ENCODE measurements at places on chromosomes 6 and 20.
A peak's percentile ranks its signal among the peaks of the same experiment; 100 is the strongest.

GRCh38 chr20:25580711-25581110 is 4.6 kb downstream of the NINL start:
- DNase-seq = no peak

- DNase-seq = no peak
Measured at GRCh38 chr6:123518441-123519188, 118.1 kb downstream of the TRDN start.

DNA sequence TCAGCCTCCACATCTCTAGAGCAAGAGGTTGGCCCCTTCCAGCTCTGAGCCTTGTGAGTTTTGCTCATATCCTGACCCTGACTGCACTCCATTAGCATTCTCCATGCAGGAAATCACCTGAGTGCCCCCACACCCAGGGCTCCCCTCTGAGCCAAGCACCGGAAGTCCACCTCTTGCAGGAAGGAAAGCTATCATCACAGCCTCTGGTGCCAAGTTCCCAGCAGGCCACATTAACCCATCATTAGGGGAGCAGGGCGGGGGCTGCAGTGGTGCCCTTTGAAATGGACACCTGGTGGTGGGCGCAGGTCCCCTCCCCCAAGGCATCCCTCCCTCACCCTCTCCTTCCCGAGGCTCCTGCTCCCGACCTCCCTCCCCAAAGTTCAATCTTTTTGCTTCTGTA is 16.1 kb downstream of the GRM4 start:
- DNase-seq = no peak

- DNase-seq = peak; percentile 70
Measured at GRCh38 chr6:41732591-41733359, 2.6 kb downstream of the TFEB start.

- DNase-seq = no peak
Measured at GRCh38 chr6:43713643-43714310, 26.2 kb upstream of the MRPS18A start.

DNA sequence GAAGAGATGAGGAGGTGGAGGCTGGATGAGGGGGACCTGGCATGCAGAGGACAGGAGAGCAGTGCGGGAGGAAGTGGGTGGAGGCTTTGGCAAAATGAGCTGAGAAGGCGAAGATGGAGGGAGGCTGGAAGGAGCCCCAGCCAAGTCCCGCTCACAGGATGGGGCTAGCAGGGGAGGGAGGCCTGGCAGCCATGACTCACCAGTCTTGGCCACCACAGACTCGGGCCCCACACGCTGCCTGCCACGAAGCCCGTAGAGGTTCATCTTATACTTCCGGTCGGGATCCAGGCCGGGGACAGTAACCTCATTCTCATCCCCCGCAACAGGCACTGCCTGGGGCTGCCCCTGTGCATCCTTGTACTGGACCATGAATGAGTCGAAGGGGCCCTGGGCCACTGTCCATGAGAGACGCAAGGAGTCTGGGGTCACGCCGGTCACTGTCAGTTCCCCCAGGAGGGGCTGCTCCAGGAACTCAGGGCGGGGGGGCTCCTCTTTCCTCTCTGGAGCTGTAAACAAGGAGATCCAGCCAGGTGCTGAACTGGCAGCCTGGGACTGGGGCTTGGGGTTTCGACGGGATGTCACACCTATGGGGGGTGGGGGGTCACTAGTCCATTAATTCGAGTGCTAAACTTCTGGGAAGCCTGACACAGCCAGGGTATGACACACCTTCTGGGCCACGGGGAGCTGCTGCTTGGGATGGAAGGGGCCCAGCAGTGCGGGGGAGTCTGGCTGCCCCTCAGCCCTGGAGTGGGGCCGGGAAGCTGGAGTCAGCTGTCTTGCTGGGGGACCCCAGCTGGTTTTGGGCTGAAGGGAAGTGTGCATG is 27.8 kb downstream of the TNXB start:
- no peak for DNase-seq

- no peak for DNase-seq
Measured at GRCh38 chr6:109714611-109715010, 23.5 kb downstream of the FIG4 start.

GRCh38 chr6:5995658-5995948 is 11.1 kb downstream of the NRN1 start:
- DNase-seq = no peak

DNA sequence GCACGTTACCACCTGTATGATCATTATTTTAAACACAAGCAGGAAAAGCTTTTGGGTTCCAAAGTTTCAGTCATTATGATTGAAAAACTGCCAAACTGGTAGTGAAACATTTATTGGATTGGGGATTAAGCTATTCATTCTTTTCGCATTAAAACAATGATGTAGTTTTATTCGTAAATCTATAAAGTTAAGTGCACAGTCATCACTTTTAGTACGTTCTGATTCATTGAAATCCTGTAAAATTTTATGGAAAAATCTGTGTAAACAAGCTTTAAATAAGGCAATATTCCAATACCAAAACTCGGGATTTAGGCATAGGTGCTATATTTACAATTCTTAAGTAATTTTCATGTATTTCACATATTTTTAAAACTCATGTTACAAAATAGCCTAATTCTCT is 379.9 kb downstream of the PLCB1 start:
- DNase-seq = no peak

- DNase-seq = no peak
Measured at GRCh38 chr6:105619971-105620741, 217.3 kb upstream of the PREP start.

DNA sequence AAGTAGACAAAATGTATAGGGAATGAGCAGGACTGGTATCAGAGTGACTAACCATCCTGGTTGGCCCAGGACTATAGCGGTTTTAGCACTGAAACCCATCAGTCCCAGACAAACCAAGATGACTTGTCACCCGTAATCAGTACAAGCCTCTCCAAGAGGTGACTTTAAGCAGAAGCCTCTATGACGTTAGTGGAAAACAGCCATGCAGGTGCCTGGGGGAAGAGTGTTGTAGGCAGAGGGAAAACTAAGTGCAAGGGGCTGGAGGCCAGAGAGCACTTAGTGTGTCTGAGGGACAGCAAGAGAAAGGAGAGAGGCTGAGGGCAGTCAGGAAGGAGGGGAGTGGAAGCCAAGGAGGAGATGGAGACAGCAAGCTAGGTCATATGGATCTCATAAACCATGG is 2.1 kb downstream of the SGK2 start:
- no peak for DNase-seq

GRCh38 chr6:15483060-15483459 is 179.8 kb downstream of the DTNBP1 start:
- no peak for DNase-seq

DNA sequence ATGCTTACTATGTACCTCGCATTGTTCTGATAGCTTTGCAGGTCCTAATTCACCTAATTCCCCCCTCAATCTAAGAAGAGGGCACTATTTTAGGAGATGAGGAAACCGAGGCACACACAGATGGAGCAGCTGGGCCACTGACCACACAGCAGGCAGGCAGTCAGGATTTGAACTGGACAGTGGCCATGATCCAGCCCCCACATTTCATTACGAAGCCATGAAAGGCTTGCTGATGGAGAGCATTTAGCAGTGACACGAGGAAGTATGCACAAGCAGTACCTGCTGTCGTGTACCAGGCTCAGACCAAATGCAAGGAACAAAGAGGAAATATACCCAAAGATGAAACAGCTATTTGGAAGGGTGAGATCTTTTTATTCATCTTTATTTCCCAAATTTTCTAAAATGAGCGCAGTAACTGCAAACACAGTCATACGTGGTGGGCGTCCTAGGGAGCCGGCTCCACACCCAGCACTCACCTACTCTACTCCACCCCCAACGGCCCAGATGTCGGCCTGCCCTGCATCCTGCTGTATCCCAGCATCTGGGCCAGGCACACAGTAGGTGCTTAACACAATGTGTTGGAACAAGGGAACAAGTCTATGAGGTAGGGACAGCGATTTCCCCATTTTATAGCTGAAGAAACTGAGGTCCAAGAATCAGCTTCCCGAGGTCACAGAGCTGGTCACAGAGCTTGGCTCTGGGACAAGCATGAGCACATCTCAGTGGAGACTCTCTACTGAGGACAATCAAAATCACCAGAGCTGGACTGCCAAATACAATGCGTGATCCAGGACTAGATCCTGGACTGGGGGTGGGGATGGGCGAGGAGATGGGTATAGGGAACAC is 15.0 kb downstream of the PREX1 start:
- DNase-seq = no peak

- DNase-seq = peak; percentile 58
Measured at GRCh38 chr6:53794137-53794719, 577 bp upstream of the LRRC1 start.

DNA sequence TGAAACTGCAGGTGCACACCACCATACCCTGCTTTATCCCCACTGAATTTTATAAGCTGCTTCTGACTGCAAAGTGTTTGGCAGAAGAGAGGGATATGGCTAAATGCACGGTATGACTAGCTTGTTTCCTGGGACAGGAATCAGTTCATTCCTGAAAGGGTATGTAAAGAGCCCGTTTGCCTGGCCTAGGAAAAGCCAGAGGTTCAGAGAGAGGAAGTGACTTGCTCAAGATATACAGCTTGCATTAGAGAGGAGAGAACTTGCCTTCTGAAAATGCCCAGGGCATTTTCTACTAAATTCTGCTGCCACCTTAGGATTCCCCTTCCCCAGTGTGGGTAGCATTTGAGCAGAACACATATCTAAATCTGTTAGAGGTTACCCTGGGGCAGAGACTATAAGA is 683 bp upstream of the GCNT2 start:
- DNase-seq = no peak

DNA sequence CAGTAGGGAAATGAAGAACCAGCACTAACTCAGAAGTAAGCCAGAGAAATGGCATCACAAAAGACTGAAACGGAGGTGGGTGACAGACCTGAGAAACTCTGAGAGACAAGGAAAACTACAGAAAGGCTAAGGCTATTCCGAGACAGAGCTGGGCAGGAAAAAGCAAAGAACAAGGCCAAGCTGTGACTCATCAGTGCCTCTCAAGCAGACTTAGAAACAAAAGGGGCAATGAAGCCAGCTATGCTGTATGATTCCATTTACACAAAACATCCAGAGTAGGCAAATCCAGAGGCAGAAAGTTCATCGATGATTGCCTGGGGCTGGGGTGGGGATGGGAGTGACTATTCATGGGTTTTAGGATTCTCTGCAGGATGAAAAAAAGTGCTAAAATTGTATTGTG is 50.0 kb downstream of the SLC23A2 start:
- no peak for DNase-seq

- DNase-seq = no peak
Measured at GRCh38 chr20:62942456-62942855, 4.5 kb downstream of the GID8 start.

DNA sequence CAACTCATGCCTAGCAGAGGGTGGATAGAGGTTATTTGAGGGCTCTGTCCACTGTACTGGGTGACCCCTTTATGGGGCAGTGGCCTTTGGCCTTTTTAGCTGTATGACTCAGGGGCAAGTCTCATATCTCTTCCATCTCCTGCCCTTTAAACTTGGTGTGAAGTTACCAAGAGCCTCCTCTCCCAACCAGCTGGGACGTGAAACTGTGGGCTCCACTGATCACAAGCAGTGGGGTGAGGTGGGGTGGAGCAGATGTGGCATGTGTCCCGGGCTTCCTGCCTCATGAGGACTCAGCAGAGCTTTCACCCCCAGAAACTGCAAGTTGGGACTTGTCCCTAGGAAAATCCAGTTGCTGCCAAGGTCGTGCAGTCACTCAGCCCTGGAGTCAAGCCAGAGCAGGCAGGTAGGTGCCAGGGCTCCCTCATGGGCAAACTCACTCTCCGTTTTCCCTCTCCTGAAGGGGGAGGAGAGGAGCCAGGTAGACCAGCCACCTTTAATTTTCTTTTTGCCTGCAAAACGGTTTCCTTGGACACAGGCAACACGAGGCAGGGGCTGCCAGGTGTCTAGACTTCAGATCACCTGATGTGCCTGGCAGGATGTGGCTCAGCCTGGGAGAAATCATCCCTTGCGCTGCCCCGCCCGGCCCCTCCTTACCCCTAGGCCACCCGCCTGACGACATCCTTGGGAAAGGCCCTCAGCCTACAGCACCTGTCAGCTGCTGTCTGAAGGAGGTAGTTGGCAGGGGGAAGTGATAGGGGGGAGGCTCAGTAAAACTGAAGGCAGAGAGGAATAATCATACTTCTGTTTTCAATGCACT is 4.0 kb downstream of the CDKN1A start:
- DNase-seq = peak; percentile 73

DNA sequence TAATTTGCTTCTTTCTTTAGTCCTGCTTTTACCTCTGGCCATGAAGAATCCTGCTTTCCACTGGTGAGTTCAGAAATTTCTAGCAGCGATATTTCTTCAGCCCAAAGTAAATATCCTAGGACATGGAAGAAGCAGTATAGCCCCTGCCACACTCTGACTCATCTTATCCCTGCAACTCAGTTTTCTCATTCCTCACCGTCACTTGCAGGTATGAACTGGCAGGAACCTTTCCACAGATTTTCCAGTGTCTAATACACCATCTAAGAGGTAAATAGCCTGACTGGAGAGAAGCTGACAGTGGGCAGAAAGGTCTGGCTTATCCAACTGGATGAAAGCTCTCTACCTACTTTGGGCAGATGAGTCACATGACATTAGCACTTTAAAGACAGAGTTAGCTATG is 816.7 kb upstream of the FLRT3 start:
- DNase-seq = no peak

DNA sequence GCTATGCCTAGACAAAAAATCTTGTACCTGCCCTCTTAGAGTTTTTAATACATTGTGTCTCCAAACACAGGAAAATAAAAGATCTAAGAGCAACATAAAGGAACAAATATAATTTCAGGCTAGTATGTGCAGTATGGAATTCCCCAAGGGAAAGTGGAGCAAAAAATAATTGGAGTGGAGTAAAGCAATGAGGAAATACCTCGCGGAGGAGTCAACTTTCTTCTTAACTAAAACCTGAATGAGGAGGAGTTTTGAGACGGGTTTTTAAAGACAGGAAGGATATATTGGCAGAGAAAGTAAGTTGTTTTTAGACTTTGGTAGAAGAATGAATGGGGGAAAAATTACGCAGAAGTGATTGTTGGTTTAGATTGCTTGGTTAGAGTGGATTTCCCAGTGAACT is 14.0 kb downstream of the HIVEP1 start:
- no peak for DNase-seq

GRCh38 chr6:112910256-112910655 is 563.1 kb downstream of the RFPL4B start:
- DNase-seq = no peak

GRCh38 chr6:91782802-91783201 is 1195.9 kb upstream of the MAP3K7 start:
- DNase-seq = no peak

DNA sequence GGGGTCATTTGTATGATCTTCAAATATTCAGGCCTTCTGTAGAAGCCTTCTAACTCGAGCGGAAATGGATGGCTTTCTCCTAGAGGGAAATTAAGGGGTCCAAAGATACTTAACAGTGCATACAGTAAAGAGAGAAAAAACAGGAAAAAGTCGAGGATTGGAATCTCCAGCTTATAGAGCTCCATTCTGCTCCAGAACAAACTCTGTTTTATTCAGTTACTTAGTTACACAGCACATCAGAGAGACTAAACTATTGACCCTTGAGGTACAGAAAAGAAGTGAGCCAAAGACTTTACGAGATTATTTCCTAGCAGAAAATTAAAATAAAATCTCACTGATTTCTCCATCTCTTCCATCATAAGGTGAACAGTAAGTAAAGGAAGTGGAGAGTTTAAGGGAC is 43.8 kb upstream of the DSE start:
- no peak for DNase-seq

Data from stimulated activated naive CD8-positive, alpha-beta T cell treated with anti-CD3 and anti-CD28 coated beads, Interleukin-15, Interleukin-2, amounts not matched to agents 100 U/mL and 50 U/mL, for 24 hours (primary cell).